ENCODE measurements at places on chromosomes 7 and 10.
A peak's percentile ranks its signal among the peaks of the same experiment; 100 is the strongest.

DNA sequence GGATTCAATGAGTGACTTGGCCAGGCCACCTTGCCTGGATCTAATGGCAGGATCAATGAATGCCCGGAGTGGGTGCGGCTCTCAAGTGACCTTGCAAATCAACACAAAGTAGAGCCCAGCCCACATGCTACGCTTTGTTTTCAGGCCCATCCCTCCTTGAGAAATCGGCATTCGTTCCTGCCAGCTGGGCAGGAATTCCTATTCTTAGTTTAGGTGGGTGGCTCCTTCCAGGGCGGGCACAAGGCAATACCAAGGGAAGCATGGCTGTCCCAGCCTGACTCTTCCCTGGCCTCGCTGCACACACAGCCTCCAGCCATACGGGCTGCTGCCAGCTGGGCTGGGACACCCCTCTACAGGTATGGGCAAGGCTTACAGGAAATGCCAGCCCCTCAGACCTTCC lies 119.3 kb downstream of the SH3PXD2A start:
- no peak for DNase-seq

GRCh38 chr10:18976696-18977251 lies 71.8 kb upstream of the MALRD1 start:
- no peak for DNase-seq

GRCh38 chr10:49518982-49519578 lies 19.8 kb downstream of the ERCC6 start:
- peak; percentile 16 for DNase-seq

GRCh38 chr10:125878957-125879835 lies 1.9 kb downstream of the DHX32 start:
- no peak for DNase-seq

DNA sequence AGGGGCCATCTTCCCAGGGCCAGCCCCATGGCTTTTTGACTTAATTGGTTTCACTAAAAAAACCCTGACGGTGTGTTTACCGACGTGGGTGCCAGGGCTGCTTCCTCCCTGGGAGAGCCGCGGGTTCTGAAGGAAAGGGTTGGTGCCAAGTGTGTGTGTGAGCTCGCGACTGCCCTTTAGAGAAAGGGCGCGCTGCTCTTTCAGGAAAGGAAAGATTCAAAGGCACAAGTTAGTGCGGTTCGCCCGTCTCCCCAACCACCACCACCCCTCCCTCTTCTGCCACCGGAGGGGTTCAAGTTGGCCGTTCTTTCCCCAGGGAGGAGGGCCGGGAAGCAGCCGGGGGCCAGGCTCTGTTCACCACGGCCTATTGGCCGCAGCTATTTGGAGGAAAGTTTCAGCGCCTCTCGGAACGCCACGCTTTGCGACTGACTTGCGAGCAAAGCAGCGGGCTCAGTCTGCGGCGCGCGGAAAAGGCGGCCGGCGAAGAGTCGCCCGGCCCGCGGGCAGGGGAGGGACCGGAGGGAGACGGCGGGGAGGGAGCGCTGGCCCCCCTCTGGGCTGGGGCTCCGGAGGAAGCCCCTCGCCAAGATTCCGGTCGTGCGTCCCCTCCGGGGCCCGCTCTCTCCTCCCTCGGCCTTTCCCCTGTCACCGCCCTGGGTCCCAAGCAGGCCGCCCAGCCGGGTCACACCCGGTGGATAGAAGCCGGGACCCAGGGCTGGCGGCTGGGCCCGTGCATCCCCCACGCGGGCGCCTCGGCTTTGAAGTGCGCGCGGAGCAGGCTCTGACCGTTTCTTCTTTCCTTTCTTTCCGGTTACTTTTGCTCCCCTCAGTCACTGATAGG lies 165.9 kb upstream of the PPP1R3A start:
- no peak for DNase-seq

DNA sequence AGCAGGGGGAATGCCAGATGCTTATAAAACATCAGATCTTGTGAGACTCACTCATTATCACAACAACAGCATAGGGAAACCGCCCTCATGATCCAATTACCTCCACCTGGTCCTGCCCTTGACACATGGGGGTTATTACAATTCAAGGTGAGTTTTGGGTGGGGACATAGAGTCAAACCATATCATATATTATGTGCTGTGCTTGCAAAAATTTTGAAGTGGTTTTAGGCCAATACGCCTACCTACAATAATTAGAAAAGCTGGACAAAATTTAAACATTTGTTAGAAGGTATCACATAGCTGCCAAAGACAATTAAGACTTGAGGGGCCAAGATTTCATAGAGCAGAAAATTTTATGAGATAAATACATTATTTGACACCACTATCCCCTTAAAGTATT lies 29.5 kb downstream of the NPSR1 start:
- no peak for DNase-seq

All from NCI-H1694 (cell line).